ENCODE measurements at places on chromosomes 4 and X.

DNA sequence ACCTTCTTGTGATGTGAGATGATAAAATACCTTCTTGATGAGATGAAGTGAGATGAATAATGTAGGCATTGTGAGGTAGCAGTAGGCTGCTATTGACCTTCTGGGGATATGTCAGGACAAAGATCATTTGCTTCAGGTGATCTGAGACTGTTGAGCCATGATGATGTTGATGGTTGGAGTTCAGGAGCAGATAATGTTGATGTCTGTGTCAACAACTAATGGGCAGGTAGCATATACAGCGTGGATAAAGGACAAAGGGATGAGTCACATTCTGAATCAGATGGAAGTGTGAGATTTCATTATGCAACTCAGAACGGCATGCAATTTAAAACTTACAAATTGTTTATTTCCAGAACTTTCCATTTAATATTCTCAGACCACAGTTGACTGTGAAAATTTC lies 57.3 kb downstream of the RAP1GDS1 start:
- no peak for DNase-seq

GRCh38 chr4:98672583-98673287 lies 14.3 kb upstream of the TSPAN5 start:
- DNase-seq = no peak

DNA sequence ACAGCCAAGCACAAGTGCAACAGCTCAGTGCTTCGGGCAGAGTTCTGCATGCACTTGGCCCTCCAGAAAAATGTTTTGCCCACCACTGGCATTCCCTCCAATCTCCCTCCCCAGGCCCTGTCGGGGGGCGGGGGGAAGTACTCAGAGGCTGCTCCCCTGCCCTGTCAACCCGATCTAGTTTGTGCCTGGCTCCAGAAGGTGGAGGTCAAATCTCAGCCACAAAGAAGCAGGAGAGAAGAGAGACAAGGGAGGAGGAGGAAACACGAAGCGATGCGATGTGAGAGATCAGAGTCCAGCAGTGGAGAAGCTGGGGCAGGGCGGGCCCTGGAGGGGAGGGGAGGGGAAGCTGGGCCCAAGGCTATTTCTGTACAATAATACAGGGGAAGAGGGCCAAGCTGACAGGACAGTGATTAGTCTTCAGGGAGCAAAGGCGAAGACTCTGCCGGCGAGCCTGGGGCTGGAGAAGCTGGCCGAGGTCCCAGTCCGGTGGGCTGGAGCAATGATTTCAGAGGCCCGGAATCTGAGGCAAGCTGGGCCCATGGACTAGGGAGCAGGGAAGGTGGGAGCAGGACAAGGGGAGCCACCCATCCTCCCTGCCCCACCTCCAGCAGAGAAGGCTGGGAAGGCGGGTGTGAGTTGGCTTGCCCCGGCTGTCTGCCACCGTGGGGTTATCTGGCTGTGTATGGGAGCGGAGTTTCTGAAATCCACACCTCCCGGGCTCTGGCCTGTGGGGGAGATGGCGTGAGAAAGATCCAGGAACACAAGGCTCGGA lies 167.1 kb downstream of the EFNB1 start:
- DNase-seq = peak; percentile 92

GRCh38 chr4:113317523-113317922 lies 268.1 kb downstream of the ANK2 start:
- no peak for DNase-seq

- DNase-seq = no peak
These were observed 727.8 kb downstream of the GRID2 start for GRCh38 chr4:93031431-93032098.

DNA sequence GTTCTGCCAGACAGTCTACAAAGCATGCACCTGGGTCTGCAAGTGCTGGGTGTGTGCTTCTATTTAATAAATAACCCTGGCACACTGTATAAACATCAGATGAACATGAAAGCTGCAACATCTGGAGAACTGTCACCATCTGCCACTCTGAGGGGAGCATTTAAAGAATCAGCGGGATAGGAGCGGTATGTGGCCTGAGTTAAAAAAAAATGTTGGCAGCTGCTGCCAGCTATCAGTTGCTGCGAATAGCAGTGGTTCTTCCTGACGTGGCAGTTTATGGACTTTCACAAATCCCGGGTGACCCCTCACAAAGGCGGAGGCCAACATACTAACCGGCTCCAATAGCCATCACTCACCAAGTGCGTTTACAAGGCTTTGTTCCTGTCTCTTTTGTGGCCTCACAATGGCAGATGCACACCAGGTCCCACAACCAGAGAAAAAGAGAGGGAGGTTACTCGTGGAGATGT lies 95.1 kb downstream of the RASL11B start:
- no peak for DNase-seq

- no peak for DNase-seq
These were observed 241.4 kb upstream of the CLNK start for GRCh38 chr4:10925996-10926395.

- no peak for DNase-seq
These were observed 72.7 kb downstream of the SHISA3 start for GRCh38 chr4:42470023-42470422.

DNA sequence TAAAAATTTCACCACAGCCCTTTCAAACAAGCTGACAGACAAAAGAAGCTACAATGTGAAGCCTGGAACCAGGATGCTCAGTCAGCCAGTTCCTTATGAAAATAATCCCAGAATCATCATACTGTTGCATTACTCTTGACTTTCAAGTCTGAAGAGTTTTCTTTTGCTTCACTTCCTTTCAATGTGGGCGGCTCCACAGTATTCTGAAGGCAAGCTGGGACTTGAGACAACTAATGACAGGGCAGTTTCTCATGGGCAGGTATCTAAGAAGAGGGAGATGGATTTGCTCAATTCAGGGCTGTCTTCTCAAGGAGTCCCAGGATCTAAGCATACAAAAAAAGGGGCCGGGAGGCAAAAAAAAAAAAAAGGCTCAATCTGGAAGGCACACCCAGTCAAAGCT lies 173.4 kb downstream of the PAPSS1 start:
- no peak for DNase-seq

DNA sequence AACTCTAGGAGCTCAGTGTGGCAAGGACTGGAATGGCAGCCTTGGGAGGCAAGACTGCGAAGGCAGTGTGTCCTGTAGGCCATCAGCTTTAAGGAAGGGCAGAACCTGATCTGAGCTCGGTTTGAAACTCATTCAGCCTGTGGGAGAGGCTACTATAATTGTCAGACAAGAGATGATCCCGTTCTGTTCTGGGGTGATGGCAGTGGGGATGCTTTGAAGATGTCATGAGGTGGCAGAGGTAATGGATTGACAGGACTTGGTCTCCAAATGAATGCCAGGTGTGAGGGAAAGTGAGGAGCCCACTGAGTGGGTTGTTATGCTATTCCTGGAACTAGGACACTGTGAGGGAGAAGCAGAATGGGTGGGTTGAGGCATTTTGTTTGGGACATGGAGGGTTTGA lies 144.9 kb downstream of the PJA1 start:
- no peak for DNase-seq

DNA sequence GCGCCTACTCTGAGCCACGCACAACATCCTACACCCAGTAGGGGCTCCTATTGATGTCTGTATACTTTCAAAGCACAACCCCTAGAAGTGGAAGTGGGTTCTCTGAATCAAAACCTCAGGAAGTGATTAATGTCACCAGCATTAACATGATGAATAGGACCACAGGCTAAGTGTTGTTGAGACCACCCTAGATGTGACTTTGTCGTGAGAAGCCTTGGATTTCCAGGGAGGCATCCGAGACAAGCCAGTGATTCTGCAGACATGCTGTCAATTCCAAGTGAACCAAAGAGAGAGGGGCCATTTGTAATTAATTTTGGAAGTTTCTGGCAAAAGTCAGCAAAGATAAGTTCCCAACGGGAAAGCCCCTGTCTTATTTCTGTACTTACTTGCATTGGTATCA lies 493.0 kb downstream of the ZIC3 start:
- no peak for DNase-seq

- DNase-seq = no peak
These were observed 22.9 kb downstream of the ZFYVE28 start for GRCh38 chr4:2395584-2395983.

DNA sequence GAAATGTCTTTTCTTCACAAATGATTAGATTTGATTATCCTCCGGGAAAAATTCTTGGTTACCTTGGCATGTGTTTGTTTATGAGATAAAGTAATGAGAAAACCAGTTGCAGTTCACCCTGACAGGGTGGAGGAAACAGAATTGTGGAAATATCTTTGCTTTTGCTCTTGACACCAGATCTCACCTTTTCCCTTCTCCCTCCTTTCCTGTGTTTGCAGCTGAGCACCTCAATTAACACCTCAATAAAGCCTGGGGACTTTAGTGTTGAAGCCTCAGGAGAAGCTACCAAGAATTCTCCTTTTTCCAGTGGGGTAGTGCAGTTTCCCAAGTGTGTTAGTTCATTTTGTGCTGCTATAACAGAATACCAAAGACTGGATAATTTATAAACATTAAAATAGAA lies 350.8 kb upstream of the IGFBP7 start:
- DNase-seq = no peak

GRCh38 chr4:7398104-7398423 lies 36.7 kb downstream of the PSAPL1 start:
- no peak for DNase-seq

DNA sequence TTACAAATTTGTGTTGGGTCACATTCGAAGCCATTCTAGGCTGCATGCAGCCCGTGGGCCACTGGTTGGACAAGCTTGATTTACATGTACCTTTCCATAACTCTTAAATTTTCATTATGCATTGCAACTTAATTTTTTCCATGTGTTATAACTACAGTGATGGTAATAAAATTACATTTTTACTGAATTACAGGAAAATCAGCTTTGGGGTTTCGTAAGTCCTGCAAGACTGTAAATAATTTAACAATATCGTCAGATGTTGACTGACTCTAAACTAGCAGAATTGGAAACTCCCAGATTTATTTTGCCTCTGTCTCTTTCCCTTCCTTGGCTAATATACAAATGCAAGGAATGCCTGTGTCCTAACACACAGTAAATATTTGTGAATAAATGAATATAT lies 88.0 kb upstream of the RAPGEF2 start:
- DNase-seq = no peak
